ENCODE measurements at places on chromosomes 2 and 18.

- no peak for DNase-seq
Observed at GRCh38 chr2:70941186-70941585, 5.5 kb downstream of the ATP6V1B1 start.

DNA sequence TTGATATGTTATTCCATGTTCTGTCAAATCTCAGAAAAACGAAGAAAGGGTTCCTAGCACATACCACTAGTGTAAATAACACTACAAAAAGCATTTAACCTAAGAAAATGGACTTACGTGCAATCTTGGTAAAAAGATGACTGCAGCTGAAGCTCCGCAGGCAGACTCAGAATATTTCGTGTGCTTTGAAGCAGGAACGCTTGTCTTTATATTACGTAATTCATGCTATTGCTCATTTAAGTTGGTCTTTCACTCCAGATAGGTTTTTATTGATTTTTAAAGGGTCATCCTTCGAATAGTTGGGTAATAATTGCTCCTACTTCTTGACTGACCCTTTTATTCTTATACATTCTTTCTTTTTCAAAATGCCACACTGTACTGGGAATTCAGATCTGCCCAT, 44.0 kb downstream of the ID2 start:
- DNase-seq: no peak

GRCh38 chr2:101848769-101849410, 142.9 kb upstream of the IL1R2 start:
- DNase-seq: no peak

DNA sequence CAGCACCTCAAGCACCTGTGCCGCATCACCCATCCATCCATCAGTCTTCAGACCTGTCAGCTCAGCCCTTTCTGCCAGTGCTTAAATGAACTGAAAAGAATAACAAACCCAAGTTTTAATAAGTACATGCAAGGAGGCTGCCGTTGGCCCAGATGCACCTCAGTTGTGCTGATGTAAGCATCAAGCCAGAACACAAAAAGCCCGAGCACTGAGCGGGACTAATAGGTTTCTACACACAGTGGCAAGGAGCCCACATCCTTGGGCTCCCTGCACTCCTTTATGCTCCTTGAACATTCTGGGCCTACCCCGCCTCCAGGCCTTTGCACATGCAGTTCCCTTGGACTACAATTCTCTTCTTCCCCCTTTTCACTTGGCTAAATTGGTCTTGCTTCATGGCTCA, 165.6 kb downstream of the ALK start:
- no peak for DNase-seq
